Sigmoid colon (tissue), 7 donors: ENCODE measurements at places on chromosomes 4 and X. TPM values are rescaled to one million over a fixed set of nuclear protein-coding genes. Genes with fewer than 3 reads are reported as not detected.

NR3C2 gene
- 15.6 TPM for total RNA-seq

DNA sequence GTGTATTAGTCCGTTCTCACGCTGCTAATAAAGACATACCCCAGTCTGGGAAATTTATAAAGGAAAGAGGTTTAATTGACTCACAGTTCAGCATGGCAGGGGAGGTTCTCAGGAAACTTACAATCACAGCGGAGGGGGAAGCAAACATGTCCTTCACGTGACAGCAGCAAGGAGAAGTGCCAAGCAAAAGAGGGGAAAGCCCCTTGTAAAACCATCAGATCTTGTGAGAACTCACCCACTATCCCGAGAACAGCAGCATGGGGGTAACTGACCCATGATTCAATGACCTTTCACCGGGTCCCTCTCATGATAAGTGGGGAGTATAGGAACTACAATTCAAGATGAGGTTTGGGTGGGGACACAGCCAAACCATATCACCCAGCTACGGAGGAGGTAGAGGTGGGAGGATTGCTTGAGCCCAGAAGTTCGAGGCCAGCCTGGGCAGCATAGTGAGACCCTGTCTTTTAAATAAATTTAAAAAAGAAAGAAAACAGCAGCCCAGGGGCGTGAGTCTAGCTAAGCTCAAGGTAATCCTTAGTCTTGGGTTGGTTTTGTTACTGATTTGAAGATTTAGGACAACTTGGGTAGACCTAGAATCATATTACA lies 46.4 kb upstream of the TMEM131L start:
- H3K4me1 ChIP-seq: peaks cover 4% of the 10 kb centered on the region
- H3K27me3 ChIP-seq: no peaks in the 10 kb centered on the region
- no peak overlapping the region for H3K27ac ChIP-seq
- no peaks in the 10 kb centered on the region for H3K36me3 ChIP-seq

DNA sequence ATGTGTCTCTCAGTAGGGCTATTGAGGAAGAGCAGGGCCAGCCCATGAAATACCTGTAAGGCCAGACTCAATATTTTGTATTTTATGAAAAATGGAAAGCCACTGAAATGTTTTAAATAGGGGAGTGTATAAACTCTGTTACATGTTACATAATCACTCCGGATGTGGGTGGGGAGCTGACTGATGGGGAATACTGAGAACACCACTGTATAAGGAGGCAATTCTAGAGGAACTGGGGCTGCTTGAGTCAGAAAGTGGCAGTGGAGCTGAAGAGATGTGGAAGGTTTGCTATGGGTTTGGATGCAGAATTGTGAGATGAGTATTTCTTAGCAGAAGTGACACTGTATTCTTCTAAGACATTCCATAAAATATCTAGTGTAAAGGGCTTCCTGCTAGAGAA lies 647.8 kb upstream of the LCORL start:
- H3K4me3 ChIP-seq: no peak overlapping the region
- no peak for DNase-seq
- no peak overlapping the region for H3K27ac ChIP-seq
- no peaks in the 10 kb centered on the region for H3K36me3 ChIP-seq
- H3K27me3 ChIP-seq: no peaks in the 10 kb centered on the region

- no peak overlapping the region for H3K4me3 ChIP-seq
- no peak overlapping the region for H3K27ac ChIP-seq
- H3K36me3 ChIP-seq: no peaks in the 10 kb centered on the region
- no peak for DNase-seq
Observed at GRCh38 chr4:40563401-40563800, 66.3 kb downstream of the RBM47 start.

DNA sequence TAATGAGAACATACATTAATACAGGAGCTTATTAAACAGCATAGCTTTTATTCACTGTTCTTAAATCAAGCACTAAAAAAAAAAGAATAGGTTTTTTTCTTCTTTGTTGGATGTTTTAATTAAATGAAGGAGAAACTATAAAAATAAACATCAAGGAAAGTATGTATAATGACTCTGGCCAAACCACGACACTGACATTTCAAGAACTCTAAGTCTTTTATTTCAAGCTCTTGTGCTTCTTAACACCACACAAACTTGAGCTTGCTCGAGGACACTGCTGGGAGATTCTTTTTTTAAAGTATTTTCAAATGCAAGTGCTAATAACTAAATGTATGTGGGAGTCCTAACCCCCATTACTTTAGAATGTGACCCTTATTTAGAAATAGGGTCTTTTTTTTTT lies 204.9 kb upstream of the PPARGC1A start:
- DNase-seq: no peak
- H3K27ac ChIP-seq: no peak overlapping the region
- no peak overlapping the region for H3K4me3 ChIP-seq
